BJ (cell line): ENCODE measurements at places on chromosomes 3 and 15. TPM values are rescaled to one million over a fixed set of nuclear protein-coding genes. Genes with fewer than 3 reads are reported as not detected.

DNA sequence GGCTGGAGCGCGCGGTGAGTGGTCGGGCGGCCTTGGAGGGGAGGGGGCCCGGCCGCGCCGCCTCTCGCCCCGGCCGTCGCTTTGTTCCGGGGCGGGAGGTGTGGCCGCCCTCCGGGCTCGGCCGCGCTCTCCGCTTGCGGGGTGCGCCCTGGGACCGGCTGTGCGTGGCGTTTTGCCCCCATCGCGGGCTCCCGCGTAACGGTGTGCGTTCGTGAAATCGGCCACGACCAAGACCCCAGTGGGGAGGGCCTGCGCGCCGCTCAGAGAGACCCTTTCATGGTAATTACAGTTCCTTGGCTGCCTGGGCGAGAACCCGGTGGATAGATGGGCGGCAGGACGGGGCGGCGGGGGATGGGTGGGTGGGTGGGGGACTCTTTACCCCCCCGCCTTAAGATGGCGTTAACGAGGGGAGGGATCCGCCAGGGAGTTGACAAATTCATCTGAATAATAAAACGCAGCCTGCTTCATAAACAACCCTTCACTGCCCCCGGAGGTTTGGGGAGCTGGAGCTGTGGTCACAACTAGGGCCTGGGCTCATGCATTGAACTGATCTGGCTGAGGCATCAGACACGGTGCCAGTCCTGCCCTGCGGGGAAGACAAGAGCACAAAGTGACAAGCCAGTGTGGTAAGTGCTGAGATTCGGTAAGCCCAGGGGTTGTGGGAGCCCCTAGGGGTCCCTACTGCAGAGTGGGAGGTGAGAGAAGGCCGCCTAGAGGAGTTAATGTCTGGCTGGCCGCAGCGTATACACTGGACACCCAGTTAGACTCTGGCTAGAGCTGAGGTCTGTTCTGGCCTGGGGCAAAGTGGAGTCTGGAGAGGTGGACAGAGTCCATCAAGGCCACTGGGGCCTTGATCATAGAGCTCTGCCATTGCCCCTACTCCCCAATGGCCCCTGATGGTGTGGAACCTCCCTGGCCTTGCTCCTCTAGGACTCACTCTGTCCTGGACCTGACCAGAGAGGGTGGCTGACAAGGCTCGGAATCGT, 668 bp downstream of the MRAS start:
- DNase-seq, result no peak

GRCh38 chr3:107264888-107265287, 112.4 kb upstream of the CCDC54 start:
- no peak for DNase-seq

LINS1 gene
- 5.9 and 7.6 TPM in 2 replicates for polyA plus RNA-seq

UROC1 gene
- not detected in 2 replicates for polyA plus RNA-seq

PTH1R gene
- polyA plus RNA-seq, result 1.3 and 2.1 TPM in 2 replicates
